H9 (cell line): ENCODE measurements at places on chromosomes 2 and 18.

GRCh38 chr2:237475704-237476141 is 11.3 kb upstream of the MLPH start:
- H3K4me3 ChIP-seq, result peak overlapping the region; percentile 73
- H3K27me3 ChIP-seq, result peaks cover 4% of the 10 kb centered on the region; the same call in 1 of the 2 replicates
- no peak overlapping the region for H3K27ac ChIP-seq
- H3K36me3 ChIP-seq, result no peaks in the 10 kb centered on the region

GRCh38 chr2:42176992-42177738 is 8.0 kb downstream of the EML4 start:
- H3K27ac ChIP-seq, result no peak overlapping the region
- DNase-seq, result no peak
- peaks cover 20% of the 10 kb centered on the region for H3K36me3 ChIP-seq
- H3K4me1 ChIP-seq, result no peaks in the 10 kb centered on the region
- no peak overlapping the region for H3K4me3 ChIP-seq
- H3K27me3 ChIP-seq, result no peaks in the 10 kb centered on the region

- H3K27ac ChIP-seq, result no peak overlapping the region
- H3K36me3 ChIP-seq, result peaks cover 49% of the 10 kb centered on the region
- no peak for DNase-seq
- H3K4me1 ChIP-seq, result peaks cover 9% of the 10 kb centered on the region; the same call in 1 of the 2 replicates
These were observed 1.6 kb downstream of the SMAD7 start for GRCh38 chr18:48949050-48949605.

DNA sequence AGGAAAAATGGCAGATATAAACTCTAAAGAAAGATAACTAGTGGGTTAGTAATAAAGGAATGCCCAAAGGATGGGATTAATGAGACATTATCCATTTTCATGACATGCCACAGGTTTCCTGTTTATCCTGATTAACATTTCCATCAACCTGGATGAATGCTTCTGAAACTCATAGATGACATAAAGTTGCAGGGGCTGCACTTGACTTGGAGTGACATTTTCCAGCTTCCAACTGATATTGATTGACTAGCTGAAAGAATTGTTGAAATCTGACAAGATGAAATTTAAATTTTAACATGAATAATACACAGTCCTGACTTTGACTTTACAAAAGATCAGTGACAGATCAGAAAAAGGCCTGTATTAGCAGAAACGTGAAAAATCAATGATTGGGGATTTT is 214.2 kb downstream of the DCC start:
- no peak for DNase-seq
- no peaks in the 10 kb centered on the region for H3K36me3 ChIP-seq
- no peaks in the 10 kb centered on the region for H3K27me3 ChIP-seq

DNA sequence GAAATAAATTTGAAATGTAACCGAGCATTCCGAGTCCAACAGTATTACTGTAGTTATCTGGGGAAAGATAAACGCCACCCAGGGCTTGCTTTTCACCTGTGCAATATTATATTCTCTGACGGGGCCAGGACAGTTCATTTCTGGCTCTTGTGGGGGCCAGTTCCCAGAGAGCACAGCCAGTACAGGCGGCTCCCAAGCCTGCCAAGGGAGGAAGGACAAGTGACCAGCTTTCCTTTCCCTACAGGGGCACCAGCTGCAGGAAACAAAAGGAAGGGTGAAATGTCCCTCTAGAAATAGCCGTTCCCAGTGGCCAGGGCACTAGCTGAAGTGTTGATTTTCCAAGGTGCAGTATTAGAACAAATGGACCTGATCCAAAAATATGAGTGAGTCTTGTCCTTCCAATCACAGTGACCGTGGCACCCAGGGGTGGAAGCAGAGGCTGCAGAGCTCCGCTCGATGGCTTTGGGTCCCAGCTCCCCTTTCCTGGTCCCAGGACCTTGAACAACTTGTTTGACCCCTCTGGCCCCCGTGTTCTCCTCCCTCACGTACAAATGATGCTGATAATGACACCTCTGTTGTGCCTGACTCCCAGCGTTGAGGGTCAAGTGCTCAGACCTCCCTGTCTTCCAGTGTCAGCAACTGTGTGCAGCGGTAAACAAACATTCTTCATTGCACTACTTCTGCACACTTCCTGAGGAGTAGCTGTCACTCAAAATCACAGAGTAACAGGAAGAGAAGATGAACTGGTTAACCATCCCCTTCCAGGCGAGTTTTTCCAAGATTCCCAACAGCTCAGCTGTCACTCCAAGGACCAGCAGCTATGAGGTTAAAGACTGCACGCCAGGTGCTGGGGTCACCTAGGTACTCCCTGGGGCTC is 40.9 kb downstream of the GYPC start:
- DNase-seq, result no peak
- no peak overlapping the region for H3K27ac ChIP-seq
- peaks cover 26% of the 10 kb centered on the region for H3K36me3 ChIP-seq
- H3K27me3 ChIP-seq, result no peaks in the 10 kb centered on the region
- H3K4me1 ChIP-seq, result peaks cover 4% of the 10 kb centered on the region; the same call in 1 of the 2 replicates

DNA sequence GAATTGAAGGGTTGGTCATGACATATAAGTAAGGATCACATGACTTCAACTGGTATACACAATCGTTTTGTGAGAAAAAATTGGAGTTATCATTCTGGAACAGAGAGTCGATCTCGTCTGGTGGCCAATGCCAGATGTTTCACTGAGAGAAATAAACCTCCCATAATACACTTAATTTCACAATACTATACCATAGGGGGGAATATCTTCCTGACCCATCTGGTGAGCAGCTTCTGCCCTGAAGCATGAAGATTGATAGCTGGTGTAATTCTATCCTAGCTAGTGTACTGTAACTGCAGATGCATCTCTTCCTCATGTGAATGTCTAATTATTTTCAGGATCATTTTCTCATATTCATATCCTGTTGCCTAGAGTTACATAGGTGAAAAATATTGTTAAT is 15.7 kb upstream of the CDH7 start:
- no peak overlapping the region for H3K4me3 ChIP-seq
- H3K27me3 ChIP-seq, result no peaks in the 10 kb centered on the region
- no peaks in the 10 kb centered on the region for H3K36me3 ChIP-seq
- H3K27ac ChIP-seq, result no peak overlapping the region
- H3K4me1 ChIP-seq, result no peaks in the 10 kb centered on the region

- no peak overlapping the region for H3K27ac ChIP-seq
- H3K27me3 ChIP-seq, result no peaks in the 10 kb centered on the region
- DNase-seq, result peak; percentile 82
- peaks cover 13% of the 10 kb centered on the region for H3K36me3 ChIP-seq
- H3K4me3 ChIP-seq, result no peak overlapping the region
These were observed 9.2 kb downstream of the PTMA start for GRCh38 chr2:231717281-231718171.

DNA sequence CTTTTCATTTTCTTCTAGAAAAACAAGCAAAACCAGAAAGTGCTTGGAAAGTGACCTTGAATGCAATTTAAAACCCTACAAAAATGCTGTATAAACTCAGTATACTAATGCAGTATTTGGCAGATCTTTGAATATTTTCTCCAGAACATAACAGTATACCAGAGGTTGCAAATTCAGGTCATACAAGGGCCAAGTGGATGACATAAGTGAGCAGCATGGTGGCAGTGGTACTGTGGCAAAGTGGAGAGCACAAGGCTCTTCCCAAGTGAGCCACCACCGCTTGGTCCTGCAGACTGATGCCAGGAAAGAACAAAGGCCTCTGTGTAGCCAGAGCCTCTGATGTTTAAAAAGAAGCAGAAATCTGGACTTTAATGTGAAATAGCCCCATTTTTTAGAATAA is 33.1 kb downstream of the METTL4 start:
- H3K36me3 ChIP-seq, result no peaks in the 10 kb centered on the region; the same call in 1 of the 2 replicates
- H3K27me3 ChIP-seq, result no peaks in the 10 kb centered on the region
- no peak for DNase-seq
- no peaks in the 10 kb centered on the region; the same call in 1 of the 2 replicates for H3K4me1 ChIP-seq

DNA sequence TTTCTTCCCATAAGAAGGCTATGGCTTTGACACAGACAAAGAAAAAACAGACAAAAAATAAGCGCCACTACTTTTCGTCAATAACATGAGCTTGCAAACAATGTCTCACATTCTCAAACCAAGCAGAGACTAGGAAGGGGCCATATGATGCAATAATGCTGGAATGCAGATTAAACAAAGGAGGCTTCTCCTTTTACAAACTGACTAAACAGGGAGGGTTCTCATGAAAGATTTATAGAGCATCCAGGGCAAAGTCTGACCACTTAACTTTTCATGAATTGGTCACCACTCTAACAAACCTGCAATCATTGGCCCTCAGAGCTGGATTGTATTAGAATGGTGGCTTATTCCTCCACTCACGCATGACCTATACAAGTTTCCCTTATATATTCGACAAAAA is 663.3 kb upstream of the CHAC2 start:
- H3K27me3 ChIP-seq, result no peaks in the 10 kb centered on the region
- no peak for DNase-seq
- peaks cover 5% of the 10 kb centered on the region; the same call in 1 of the 2 replicates for H3K4me1 ChIP-seq
- no peak overlapping the region for H3K4me3 ChIP-seq
- H3K27ac ChIP-seq, result no peak overlapping the region
- no peaks in the 10 kb centered on the region; the same call in 2 of the 3 replicates for H3K36me3 ChIP-seq

GRCh38 chr18:42813570-42813969 is 301.9 kb downstream of the RIT2 start:
- no peak overlapping the region for H3K4me3 ChIP-seq
- no peak overlapping the region for H3K27ac ChIP-seq
- no peaks in the 10 kb centered on the region for H3K27me3 ChIP-seq
- H3K36me3 ChIP-seq, result no peaks in the 10 kb centered on the region; the same call in 2 of the 3 replicates

GRCh38 chr2:9099341-9099751 is 95.9 kb upstream of the MBOAT2 start:
- H3K36me3 ChIP-seq, result no peaks in the 10 kb centered on the region
- no peaks in the 10 kb centered on the region for H3K27me3 ChIP-seq
- no peak for DNase-seq
- H3K27ac ChIP-seq, result no peak overlapping the region

- no peak overlapping the region for H3K4me3 ChIP-seq
- no peak for DNase-seq
- no peaks in the 10 kb centered on the region for H3K27me3 ChIP-seq
- no peaks in the 10 kb centered on the region for H3K4me1 ChIP-seq
These were observed 11.3 kb upstream of the DES start for GRCh38 chr2:219406861-219407230.

DNA sequence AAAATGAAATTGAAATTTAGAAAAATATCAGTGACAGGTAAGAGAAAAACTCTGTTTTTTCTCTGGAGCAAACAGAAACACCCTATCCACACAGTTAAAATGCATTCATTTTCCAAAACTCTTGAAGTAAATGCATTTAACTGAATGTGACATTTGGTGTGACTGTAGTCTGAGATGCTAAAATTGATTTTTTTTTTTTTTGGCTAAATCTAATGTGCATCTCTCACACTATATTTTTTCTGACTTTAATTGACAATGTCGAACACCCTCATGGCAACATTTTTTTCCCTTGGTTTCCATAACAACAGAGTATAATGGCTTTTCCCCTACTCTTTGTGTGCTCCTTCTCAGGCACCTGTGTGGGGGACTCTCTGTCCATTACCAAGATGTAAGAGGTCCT is 366.4 kb downstream of the XIRP2 start:
- no peaks in the 10 kb centered on the region for H3K27me3 ChIP-seq
- H3K27ac ChIP-seq, result no peak overlapping the region
- 0 out of 2 replicates have a peak, but pooled peaks cover 3% of the 10 kb centered on the region for H3K4me1 ChIP-seq

DNA sequence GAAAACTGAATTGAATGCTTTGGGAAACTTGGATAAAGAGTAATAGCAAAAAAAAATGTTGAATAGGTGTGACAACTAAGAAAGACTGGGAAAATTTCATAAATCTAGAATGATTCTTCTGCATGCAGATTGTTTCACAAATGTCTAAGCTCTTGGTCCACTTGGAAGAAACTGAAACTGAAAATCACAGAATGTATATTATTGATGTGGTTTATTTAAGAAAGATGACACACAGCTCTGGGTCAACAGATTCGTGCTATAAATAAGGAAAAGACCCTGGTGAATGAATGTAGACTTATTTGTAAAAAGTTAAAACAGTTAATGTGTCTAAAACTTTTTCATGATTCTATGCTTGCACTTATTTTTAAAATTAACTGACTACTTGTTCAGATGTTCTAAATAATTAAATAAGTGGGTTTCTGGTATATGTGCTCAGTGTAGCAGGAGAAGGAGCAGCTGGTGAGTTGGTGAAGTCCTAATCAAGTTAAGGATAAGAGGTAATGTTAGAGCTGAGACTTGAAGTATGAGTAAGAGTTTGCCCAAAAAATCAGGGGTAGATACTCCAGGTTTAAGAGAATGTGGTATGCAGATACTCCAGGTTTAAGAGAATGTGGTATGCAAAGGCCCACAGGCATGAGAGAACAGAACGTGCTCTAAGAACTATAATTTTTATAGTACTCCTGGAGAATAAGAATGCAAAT is 24.5 kb downstream of the UGP2 start:
- peaks cover 5% of the 10 kb centered on the region; the same call in 1 of the 2 replicates for H3K4me1 ChIP-seq
- H3K27ac ChIP-seq, result no peak overlapping the region
- H3K4me3 ChIP-seq, result no peak overlapping the region
- peaks cover 84% of the 10 kb centered on the region for H3K36me3 ChIP-seq

GRCh38 chr2:133063775-133064174 is 393.8 kb upstream of the LYPD1 start:
- H3K27ac ChIP-seq, result no peak overlapping the region
- no peaks in the 10 kb centered on the region for H3K4me1 ChIP-seq
- H3K27me3 ChIP-seq, result no peaks in the 10 kb centered on the region
- no peaks in the 10 kb centered on the region for H3K36me3 ChIP-seq
- H3K4me3 ChIP-seq, result no peak overlapping the region

- H3K4me1 ChIP-seq, result no peaks in the 10 kb centered on the region
- no peak overlapping the region for H3K4me3 ChIP-seq
- H3K27ac ChIP-seq, result no peak overlapping the region
- H3K27me3 ChIP-seq, result no peaks in the 10 kb centered on the region
These were observed 21.9 kb downstream of the SLC25A52 start for GRCh38 chr18:31738460-31739407.

GRCh38 chr2:24832073-24832461 is 38.8 kb downstream of the CENPO start:
- peaks cover 2% of the 10 kb centered on the region; the same call in 1 of the 2 replicates for H3K4me1 ChIP-seq
- no peak for DNase-seq
- H3K27ac ChIP-seq, result no peak overlapping the region
- peaks cover 40% of the 10 kb centered on the region for H3K36me3 ChIP-seq

- H3K4me1 ChIP-seq, result no peaks in the 10 kb centered on the region; the same call in 1 of the 2 replicates
- DNase-seq, result peak; percentile 46
- no peak overlapping the region for H3K27ac ChIP-seq
- H3K27me3 ChIP-seq, result no peaks in the 10 kb centered on the region
These were observed 42.4 kb downstream of the HK2 start for GRCh38 chr2:74876081-74876886.

GRCh38 chr2:232147440-232148077 is 186.0 kb downstream of the DIS3L2 start:
- DNase-seq, result no peak
- no peaks in the 10 kb centered on the region for H3K27me3 ChIP-seq
- H3K4me1 ChIP-seq, result no peaks in the 10 kb centered on the region
- no peak overlapping the region for H3K27ac ChIP-seq
- peaks cover 3% of the 10 kb centered on the region; the same call in 1 of the 2 replicates for H3K36me3 ChIP-seq
